CD14-positive monocyte (primary cell): ENCODE measurements at places on chromosomes 5 and 9. TPM values are rescaled to one million over a fixed set of nuclear protein-coding genes. Genes with fewer than 3 reads are reported as not detected.

GRCh38 chr5:124795829-124796228 lies 49.4 kb upstream of the ZNF608 start:
- no peak for DNase-seq
- H3K27me3 ChIP-seq: no peaks in the 10 kb centered on the region
- H3K4me1 ChIP-seq: no peaks in the 10 kb centered on the region
- no peak overlapping the region for H3K4me3 ChIP-seq
- no peaks in the 10 kb centered on the region for H3K36me3 ChIP-seq
- H3K27ac ChIP-seq: no peak overlapping the region

GRCh38 chr5:89411891-89412290 lies 528.9 kb upstream of the MEF2C start:
- DNase-seq: no peak
- H3K36me3 ChIP-seq: no peaks in the 10 kb centered on the region
- H3K27ac ChIP-seq: no peak overlapping the region
- no peaks in the 10 kb centered on the region for H3K27me3 ChIP-seq
- no peaks in the 10 kb centered on the region for H3K4me1 ChIP-seq

DNA sequence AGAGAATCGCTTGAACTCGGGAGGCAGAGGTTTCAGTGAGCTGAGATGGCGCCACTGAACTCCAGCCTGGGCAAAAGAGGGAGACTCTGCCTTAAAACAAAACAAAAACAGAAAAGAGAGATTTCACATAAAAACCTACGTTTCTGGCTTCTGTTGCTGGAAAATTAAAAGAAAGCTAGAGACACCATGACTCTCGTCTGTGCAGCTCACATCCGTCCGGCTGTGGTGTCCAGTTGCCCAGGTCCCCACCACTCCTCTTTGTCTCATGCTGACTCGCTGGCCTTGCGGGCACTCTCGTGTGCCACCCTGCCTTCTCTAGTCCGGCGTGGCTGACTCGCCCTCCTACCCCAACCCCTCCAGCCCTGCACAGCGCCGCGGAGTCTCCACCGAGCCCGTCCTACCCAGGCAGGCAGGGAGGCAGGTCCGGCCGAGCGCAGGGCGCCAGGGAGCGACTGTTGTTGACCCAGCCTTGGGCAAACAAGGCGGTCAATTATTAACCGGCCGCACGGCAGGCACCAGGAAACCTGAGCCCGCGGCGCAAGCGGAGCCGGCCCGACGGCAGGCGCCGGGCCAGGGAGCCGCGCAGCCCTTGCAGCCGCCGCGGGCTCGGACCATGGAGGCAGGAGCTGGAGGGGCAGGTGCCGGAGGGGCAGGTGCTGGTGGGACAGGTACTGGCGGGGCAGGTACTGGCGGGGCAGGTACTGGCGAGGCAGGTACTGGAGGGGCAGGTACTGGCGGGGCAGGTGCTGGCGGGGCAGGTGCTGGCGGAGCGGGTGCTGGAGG lies at the start of gene PRRT1B:
PRRT1B (plus strand) TSS at position 521 of the 783 bp plus-strand sequence; CDS start at position 614, 93 bp downstream.
- no peak within 1 kb of the TSS for H3K27ac ChIP-seq
- H3K36me3 ChIP-seq: no peaks in the 10 kb centered on the region
- H3K4me1 ChIP-seq: no peaks in the 10 kb centered on the region
- no peak within 1 kb of the TSS for H3K4me3 ChIP-seq

- no peak overlapping the region for H3K4me3 ChIP-seq
- no peaks in the 10 kb centered on the region for H3K27me3 ChIP-seq
- DNase-seq: no peak
Observed at GRCh38 chr5:6202968-6203365, 175.4 kb downstream of the MED10 start.

DNA sequence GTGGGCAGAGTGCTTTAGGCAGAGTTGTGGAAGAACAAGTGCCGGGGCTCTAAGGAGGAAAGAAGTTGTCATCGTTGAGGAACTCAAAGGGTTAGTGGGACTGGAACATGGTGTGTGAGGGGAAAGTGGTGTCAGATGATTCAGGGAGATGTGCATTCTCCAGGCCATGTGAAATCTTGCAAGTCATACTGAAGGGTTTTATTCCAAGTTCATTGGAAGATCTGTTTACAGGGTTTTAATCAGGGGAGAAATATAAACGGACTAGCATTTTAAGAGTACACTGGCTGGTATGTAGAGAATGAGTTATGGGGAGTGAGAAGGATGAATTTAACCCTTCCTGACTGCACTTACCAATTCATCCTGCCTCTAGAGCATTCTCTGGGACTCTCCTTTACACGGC lies 49.3 kb downstream of the NR2F1 start:
- H3K4me3 ChIP-seq: no peak overlapping the region
- no peaks in the 10 kb centered on the region for H3K27me3 ChIP-seq
- H3K4me1 ChIP-seq: no peaks in the 10 kb centered on the region
- no peak overlapping the region for H3K27ac ChIP-seq

GRCh38 chr5:18281947-18282581 lies 647.8 kb downstream of the TAF11L14 start:
- no peaks in the 10 kb centered on the region for H3K27me3 ChIP-seq
- DNase-seq: peak; percentile 30
- no peaks in the 10 kb centered on the region for H3K4me1 ChIP-seq
- H3K27ac ChIP-seq: no peak overlapping the region
- H3K4me3 ChIP-seq: no peak overlapping the region
- no peaks in the 10 kb centered on the region for H3K36me3 ChIP-seq

PFN3 gene
- polyA plus RNA-seq: not detected
